EL (cell line): ENCODE measurements at places on chromosomes 12 and 14.

DNA sequence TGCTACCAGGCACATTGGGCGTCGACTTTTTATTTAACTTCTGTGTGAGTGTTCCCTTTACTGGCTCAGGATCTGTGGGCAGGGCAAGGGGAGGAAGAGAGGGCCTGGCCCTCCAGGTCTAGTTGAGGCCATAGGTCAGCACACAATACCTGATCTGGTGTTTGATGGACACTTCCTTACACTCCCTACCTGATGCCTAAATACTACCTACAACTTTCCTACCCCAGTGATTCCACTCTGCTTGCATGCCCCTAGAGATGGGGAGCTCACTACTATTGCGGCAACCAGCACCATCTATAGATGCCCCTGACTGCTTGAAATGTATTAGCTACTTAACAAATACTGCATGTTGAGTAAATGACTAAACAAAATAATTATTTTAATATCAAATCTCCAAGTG, 20.8 kb upstream of the BEGAIN start:
- DNase-seq = no peak

- DNase-seq = no peak
Measured at GRCh38 chr12:34186492-34186891, 164.2 kb downstream of the ALG10 start.

GRCh38 chr14:56150645-56151345, 32.6 kb downstream of the PELI2 start:
- no peak for DNase-seq

GRCh38 chr14:63204407-63205043, at the start of gene RHOJ:
Gene RHOJ (plus strand): TSS chr14:63204443. CDS start chr14:63204870, 427 bp downstream.
- peak; percentile 37 for DNase-seq

DNA sequence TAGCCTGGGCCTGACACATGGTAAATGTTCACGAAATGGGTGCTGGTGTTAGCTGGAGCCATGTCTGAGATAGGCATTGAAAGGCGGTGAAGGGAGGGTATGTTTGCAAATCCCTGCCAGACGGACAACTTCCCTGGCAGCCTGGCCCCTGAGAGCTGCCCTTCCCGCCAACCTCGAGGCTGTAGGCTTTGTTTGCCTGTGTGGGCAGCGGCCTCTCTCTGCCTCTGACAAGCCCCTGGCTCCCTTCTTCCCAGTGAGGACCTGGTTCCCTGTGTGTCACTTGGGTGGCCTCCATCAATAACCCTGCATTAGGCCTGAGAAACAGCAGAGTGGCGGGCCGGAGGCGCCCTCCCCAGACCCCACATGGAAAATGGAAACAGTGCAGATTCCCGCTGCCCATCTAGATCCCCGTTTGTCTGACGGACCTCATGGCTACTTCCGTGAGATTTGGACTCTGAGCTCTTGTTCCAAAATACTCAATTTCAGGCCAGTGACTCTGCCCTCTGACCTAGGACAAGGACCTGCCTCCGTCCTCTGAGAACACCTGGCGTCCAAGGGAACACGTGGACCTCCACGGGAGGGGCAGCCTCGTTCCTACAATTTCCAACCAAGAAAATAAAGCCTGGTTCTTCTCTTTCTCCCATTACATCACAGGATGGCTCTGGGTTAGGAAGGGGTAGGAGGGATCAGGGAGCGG, 325.5 kb downstream of the DPF3 start:
- DNase-seq = no peak

DNA sequence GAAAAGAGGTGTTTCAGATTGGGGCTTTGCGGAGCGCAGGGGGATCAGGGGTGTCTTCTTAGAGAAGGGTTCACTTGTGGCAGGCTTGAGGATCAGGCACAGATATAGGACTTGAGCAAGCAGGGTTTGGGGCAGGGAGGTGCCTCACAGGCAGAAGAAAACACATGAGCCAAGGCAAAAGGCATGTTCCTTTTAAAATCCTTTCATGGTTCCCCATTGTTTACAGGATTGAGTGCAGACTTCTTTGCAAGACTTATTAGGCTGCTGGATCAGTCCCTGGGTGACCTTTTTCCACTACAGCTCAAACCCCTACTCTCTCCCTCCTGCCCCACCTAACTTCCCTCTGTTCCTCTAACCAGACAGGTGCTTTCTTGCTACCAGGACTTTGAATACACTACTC, 19.7 kb downstream of the HSPB8 start:
- DNase-seq = no peak

DNA sequence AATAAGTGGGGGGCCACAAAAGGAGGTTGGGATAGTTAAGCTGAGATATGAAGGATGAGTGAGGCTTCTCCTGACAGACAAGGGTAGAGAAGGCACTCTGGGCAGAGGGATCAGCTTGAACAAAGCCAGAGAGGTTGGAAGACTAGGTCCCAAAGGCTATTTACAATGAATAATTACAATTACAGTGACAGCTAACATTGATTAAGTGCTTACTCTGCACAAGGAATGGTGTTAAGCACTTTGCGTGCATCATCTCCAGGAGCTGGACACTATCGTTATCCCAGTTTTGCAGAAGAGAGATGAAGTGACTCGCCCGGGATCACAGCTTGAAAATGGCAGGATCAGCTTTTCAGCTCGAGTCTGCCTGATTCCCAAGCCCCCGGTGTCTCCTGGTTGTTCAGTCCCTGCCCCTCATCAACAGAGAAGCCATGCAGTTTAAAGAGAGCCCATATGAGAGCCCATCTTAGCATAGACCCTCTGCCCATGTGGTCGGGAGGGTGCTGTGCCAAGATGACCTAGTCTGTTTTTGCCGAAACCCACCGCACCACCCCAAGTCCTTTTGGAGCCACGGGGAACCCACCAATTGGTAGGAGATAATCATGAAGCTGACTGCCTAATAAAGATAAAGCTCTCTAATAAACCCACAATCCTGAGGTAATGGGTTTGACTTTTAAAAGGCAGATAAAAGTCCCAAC, 89.9 kb upstream of the HSPB8 start:
- DNase-seq = no peak

- DNase-seq = no peak
Measured at GRCh38 chr12:47122602-47123001, 42.8 kb upstream of the AMIGO2 start.

DNA sequence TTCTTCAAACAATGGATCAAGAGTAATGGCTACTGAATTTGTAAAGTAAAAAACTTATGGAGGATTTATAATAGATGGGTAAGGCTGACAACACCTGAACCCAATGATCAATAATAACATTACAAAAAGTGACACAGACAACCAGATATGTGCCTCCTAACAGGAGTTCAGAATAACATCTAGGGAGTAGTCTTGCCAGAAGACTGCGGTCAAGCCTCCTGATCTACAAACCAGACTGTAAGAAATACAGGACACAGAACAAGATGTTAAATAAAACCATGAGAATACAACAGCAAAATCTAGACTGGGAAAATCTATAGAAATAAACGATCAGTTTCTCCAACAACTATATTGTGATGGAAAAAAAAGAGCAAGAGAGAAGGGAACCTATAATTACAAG, 262.6 kb upstream of the TMTC1 start:
- no peak for DNase-seq

DNA sequence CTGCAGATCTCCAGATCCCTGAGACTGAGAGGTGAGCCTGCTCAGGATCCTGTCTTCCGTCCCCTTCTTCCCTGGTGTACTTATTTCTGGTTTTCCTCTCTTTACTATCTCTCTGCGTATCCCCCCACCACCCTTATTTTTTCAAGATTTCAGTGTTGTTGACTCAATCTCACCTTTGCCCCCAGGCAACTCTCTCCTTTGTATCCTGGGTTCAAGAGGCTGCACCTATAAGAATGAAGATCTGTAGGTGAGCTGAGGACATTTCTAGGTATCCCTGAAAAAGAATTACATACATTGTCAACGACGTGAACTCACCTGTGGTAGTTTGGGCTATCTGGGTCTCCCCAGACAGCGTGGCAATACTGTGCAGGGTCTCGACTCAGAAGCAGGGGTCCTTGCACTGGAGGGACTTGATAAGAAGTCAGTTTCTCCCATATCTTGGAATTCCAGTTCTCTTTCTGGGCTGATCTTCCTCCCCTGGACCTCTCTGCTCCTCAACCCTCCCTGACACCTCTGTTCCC, 659 bp downstream of the CIROP start:
- DNase-seq = no peak

DNA sequence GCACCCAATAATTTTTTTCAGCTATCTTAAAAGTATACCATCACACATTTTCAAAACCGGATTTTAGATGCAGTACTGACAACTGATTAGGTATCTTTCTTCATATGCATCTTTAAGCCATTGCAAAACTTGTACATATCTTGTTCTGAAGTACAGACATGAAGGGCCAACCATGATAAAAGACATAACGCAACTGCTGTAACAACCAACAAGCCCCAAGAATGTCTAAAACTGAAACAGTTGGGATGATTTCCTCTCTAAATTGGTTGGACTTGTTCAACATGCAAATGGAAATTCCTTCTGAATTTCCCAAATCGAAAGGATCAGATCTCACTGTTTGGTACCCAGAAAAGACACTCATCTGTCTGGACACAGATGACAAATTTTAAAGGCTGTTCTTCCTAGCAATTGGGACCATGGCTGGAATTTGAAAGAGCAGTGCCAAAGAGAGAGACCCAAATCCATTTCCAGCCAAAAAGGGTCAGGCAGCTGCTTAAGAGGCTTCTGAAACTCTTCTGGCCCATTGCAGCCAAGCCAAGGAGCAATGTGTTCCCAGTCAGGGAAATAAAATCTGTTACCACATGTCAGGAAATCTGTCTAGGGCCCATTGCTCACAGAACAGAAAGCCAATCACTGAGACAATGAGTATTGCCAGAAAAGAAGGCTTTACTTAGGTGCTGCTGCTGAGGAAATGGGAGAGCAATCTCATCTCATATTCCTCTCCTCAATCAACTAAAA, 1122.4 kb upstream of the USP15 start:
- DNase-seq = no peak

GRCh38 chr12:54028314-54029201, at the start of gene HOXC6:
Gene HOXC6 (plus strand): TSS chr12:54028440. CDS start chr12:54028522, 82 bp downstream.
- no peak for DNase-seq

GRCh38 chr14:80850197-80850814, 91.2 kb downstream of the CEP128 start:
- peak; percentile 52 for DNase-seq

GRCh38 chr12:46158501-46158900, 110.3 kb downstream of the SLC38A1 start:
- DNase-seq = no peak

DNA sequence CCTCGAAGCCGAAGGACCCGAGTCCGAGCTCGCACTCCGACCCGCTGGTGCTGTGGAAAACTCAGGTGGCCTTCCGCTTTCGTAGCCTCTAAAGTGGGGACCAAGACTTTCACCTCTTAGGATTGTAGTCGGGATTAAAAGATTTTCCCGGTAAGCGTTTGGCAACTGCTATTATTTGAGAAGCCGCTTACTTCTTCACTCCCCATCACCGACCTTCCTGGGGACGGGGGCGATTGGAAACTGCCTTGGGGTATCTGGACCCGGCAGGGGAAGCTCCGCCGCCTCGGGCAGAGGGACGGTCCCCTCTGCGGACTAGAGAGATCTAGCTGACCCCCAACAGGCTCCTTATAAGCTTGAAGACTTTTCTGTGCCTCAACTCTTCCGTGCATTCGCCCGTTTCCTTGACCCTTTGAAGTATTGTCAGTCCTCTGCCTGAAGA, 659 bp downstream of the TRAFD1 start:
- DNase-seq = no peak
